ENCODE measurements at places on chromosomes 4 and X.

GRCh38 chrX:46759645-46759974 is 692 bp upstream of the SLC9A7 start:
- DNase-seq: peak; percentile 63

DNA sequence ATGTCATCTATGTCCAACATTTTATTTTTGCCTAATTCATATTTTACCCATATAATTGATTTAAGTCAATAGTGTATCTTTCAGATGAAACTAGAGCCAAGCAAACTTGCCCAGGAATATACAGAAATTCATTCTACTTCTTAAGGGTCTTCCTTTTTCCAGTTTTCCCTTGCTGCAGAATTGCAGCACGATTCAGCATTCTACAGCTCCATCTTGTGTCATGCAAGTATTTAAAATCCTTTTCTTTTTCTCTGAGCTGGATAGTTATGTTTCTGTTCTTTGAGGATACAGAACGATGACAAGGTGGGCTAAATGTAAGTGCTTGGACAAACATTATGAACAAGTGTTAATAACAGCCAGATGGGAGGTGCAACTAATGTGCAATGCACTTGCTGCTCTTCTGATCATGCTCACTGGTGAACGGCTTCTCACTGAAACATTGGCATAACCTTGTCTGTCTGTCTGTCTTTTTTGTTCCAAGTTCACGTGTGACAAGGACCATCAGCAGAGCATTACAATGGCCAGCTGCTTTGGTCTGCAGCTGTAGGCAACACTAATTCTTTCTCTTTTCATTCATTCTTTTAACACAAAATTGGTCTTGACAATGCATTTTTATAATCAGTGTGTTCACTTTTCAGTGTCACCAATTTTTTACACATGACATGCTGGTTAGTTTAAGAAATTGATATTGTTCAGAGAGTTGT is 1821.7 kb downstream of the ARAP2 start:
- peak; percentile 6 for DNase-seq

DNA sequence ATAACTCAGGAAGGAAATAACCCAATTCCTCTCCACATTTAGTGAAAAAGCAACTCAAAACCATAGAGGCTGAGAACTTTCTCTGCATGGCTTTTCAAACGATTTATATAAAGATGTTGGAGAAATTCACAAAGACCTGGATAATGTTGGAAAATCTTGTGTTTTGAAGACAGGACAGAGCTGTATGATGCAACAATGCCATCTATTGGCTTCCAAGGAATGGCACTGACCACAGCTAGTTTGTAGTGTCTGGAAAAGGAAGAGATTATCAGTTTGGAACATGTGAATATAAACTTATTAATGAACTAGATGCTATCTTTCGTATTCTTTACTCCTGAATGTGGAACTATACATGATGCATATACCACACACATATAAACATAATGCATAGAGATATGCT is 503.6 kb downstream of the IL1RAPL1 start:
- peak; percentile 23 for DNase-seq

- no peak for DNase-seq
Measured at GRCh38 chrX:136674270-136674985, 26.5 kb downstream of the CD40LG start.

- DNase-seq: peak; percentile 97
Measured at GRCh38 chr4:122045533-122045932, 93.7 kb upstream of the TRPC3 start.

GRCh38 chr4:100367451-100367850 is 150.4 kb downstream of the EMCN start:
- no peak for DNase-seq

DNA sequence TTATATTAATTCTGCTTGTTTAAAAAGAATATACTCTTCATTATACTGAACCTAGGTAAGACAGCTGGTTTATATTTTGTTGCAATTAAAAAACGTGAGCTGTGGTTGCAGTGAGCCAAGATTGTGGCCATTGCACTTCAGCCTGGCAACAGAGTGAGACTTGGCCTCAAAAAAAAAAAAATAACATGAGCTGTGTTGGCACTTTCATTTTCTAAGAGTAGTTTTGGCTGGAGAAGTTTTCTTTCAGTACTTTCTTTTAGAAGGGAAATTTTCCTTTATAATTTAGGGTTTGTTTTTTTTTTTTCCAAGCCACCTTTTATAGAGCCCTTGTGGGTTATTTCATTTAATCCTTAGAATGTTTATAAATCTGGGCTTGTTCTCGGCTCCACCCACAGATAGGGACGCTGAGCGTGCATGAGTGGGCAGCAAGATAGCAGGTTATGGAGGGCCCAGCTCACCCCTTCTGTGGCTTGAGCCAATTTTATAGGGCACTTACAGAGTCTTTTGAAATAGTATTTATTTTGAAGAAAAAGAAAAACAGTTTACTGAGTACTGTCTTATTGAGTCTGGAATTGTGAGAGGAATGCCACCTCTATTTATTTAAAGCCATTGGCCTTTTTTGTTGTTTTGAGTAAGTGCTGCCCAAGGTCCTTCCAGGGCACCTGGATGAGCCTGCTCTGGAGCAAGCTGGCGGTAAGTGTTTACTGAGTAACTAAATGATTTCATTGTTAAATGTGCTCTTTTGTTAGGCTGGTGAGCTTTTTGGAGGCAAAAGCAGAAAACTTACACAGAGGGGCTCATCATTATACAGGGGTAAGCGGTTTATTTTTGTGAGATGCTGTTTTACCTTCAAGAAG is 60.9 kb downstream of the HTT start:
- DNase-seq: no peak

- DNase-seq: no peak
Measured at GRCh38 chr4:128803783-128804182, 5.7 kb upstream of the JADE1 start.

GRCh38 chr4:179605196-179605595 is 2163.0 kb upstream of the AGA start:
- DNase-seq: peak; percentile 65

- no peak for DNase-seq
Measured at GRCh38 chr4:875818-876423, 50.0 kb upstream of the CPLX1 start.

DNA sequence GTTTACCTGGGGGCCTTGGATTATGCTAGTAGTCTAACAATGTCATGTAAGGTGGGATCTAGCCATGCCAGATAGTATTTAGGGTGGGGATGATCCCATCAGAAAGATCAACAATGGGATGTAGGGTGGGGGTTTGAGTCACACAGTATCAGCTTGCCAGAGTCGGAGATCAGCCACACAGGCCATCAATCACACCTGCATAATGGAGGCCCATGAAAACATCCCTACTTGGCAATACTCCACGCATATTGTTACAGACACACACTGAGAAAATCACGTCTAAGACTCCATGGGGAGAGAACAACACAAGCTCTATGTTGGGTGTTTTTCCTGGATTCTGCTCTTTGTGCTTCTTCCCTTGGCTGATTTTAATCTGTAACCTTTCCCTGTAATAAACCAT is 49.5 kb upstream of the SLC25A4 start:
- no peak for DNase-seq

DNA sequence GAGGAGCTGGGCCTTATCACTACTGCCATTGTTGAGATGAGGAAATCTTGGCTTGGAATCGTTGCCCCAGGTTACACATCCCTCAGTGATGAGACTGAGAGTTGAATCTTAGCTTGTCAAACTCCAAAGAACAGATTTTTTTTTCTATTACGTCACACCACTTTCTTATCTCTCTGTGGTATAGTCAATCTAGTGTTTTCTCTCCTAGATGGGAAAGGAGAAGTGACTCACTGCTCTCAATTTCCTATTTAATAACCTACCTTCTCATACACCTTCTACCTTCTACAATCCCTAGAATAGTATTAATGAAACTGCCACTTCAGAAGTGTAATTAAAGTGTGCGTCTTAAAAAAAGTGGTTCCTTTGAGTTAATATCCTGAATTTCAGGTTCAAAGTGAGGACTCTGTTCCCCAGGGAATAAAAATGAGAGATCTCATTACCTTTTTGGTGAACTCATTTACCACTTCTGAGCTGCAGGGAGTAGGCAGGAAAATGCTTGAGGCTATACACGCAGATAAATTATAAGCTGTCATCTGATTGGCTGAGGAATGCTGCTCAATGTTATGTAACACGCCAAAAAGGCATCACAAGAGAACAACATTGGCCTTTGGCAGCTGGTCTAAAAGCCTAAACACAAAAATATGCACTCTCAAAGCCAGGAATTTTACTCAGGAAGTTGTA is 59.3 kb downstream of the MAD2L1 start:
- peak; percentile 79 for DNase-seq

GRCh38 chrX:136761421-136761820 is 19.3 kb downstream of the ARHGEF6 start:
- DNase-seq: no peak

DNA sequence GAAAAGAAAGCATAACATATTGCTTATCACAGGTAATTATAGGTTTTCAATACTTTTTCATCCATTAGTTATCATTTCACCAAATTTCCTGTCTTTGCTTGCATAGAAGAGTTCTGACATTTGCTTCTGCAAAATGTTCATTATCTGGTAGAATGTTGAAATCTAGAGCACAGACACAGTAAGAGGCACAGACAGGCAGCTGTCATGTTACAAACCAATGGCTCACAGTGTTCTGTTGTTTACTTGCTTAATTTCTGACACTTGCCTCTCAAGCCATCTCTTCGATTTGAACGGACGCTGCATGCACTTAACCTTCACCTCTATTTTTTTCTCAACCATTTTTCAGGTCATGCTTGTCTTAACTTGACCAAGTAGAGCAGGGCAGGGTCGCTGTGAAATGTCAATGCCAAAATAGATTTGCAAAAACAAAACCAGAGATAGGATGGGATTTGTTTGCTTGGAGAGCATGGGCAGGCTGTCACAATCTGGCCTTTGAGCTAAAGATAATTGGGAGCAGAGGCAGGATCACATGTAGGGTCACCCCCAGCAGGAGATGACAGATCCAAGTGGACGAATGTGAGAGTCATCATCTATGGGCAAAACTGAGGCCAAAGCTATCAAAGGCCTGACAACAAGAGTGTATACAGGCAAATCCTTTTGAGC is 292.3 kb downstream of the SMARCA1 start:
- DNase-seq: no peak

GRCh38 chr4:188811121-188811520 is 671.9 kb downstream of the TRIML1 start:
- no peak for DNase-seq

DNA sequence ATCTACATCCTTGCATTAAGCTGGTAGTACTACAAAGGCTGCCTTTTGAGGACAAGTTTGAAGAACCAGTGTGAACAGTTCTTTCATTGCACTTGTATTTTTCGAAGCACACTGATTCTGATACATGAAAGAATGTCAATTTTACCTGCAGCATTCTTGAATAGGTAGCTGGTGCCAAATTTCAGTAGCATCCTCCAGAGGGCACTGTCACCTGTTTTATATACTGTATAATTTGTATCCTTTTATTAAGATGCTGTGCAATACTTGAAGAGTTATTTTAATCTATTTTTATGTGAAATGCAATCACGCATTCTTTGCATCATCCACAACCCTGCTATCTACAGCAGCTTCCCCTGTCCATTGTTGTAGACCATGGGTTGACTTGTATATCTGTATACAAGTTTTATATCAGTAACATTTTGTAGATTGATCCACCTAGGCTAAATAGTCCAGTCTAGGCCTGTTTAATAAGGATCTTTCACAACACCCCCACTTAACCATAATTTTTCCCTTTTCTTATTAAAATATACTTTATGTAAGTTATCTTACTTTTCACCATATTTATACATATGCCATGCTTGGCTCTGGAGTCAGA is 325.7 kb downstream of the PCDH7 start:
- no peak for DNase-seq

DNA sequence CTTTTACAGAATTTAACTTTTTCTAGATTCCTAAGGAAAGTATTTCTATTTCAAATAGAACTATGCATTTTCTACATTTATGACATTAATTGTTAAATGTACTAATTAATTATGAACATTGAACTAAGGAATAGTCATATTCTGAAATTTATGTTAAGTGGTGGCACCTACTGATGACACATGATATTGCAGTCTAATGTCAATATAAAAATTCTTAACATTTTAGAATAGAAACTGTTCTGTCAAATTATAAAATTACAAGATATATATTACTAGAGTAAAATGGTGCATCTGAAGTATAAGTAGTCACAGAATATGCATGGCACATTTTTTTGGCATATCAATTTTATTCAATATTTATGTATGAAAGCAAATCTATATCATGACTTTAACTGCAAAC is 40.2 kb upstream of the NDNF start:
- no peak for DNase-seq

DNA sequence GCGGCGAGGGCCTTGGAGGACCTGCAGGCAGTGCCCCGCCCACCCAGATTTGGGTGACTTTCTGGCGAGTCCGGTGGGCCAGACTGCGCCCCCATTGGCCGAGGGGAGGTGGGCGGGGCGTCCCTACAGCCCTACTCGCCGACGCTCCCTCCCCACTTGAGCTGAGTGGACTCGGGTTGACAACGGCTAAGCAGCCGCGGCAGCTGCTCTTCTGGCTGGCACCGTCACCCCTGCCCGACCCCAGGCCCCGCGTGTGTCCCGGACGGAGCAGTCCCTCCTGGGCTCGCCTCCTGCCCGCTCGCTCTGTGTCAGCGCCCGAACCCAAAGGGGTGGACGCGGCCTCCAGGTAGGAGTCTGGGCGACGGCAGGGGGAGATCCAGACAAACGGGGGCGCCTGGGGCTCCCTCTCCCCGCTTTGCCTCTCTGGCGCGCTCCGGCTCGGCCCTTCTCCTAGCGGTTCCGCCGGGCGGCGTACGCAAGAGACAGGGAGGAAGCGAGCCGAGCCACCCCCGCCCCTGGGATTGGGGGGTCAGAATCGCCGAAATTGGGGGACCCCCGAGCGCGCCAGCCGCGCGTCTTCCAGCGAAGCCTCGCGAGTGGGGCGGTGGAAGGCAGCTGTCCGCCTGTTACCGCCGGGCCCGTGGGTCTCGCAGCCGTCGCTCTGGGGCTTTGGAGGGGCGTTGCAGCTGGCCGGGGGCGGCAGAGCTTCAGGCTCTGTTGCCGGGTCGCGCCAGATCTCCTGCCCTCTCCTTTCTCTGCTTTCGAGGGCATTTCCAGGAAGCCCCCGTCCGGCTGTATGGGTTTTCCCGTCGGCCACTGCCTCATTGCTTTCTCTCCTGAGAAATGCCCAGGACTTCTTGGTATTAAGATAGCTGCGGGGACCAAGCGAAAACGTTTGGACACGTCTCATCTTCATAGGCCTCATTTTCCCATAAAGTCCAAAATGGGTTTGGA is 46.3 kb downstream of the STARD8 start:
- peak; percentile 32 for DNase-seq

DNA sequence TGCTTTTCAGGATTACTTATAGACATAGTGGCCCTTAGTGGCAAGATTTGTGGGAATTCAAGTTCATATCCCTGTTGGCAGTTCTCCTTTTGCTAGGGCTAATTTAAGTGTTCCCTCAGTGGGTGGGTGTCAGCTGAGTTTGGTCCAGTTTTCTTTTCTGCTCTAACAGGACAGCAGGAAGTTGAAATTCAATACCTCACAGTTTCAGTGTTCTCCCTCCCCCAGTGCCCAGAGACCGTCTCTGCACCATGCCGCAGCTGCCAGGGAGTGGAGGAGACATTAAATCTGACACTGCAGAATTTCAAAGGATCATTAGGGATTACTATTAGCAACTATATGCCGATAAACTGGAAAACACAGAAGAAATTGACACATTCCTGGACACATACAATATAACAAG is 50.7 kb downstream of the UBE2NL start:
- no peak for DNase-seq

Data from fibroblast of skin of back (primary cell).